ENCODE measurements at places on chromosomes 6 and 20. TPM values are rescaled to one million over a fixed set of nuclear protein-coding genes. Genes with fewer than 3 reads are reported as not detected.

Gene IYD
- not detected for total RNA-seq

Gene GCNT2
- 28.8 TPM for total RNA-seq

Gene FERMT1
- total RNA-seq = 5.2 TPM

- DNase-seq = no peak
Observed at GRCh38 chr6:38517005-38517404, 122.7 kb downstream of the BTBD9 start.

DNA sequence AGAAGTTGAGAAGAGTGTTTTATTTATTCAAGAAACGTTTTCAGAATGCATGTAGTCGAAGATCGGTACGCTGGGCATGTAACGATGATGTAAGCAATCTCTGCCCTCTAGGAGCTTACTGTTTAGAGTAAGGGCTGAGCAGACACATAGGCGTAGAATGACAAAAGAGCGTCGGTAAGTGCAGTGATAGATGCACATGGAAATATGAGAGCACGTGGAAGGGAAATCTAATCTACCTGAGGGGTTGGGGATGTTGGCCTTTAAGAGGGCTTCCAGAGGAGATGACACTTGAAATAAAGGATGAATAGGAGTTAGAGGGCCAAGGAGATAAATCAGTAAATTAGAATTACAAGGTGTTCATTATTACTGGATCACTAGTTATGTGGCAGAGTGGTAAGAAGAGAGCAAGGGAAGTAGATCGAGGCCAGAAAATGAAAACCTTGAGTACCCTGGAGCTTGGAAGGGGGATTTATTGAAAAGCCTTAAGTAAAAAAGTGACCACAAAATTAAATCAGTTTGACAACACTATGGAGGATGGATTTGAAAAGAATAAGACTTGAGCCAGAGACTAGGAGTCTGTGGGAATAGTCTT is 782 bp downstream of the TRMT11 start:
- DNase-seq = peak; percentile 11

DNA sequence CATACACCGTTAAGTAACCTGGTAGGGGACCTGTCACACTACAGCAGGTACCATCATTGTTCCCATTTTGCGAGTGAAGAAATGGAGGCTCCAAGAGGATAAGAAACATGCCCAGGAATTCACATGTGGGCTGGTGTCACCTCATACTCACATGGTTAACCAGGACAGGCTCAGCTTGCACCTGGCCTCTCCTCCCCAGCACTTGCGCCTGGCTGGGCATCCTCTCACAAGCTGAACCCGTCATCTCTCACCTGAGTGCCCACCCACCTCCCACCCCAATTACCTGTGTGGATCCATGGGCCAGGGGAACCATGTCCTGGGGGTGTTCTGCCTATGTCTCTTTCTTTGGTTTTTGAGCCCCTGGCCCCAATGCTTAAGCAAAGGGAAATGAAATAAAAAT is 1.5 kb downstream of the SFTA2 start:
- DNase-seq = no peak
